ENCODE measurements at places on chromosomes 5 and 9. TPM values are rescaled to one million over a fixed set of nuclear protein-coding genes. Genes with fewer than 3 reads are reported as not detected.

XPA gene
- total RNA-seq = 14.8 TPM

DNA sequence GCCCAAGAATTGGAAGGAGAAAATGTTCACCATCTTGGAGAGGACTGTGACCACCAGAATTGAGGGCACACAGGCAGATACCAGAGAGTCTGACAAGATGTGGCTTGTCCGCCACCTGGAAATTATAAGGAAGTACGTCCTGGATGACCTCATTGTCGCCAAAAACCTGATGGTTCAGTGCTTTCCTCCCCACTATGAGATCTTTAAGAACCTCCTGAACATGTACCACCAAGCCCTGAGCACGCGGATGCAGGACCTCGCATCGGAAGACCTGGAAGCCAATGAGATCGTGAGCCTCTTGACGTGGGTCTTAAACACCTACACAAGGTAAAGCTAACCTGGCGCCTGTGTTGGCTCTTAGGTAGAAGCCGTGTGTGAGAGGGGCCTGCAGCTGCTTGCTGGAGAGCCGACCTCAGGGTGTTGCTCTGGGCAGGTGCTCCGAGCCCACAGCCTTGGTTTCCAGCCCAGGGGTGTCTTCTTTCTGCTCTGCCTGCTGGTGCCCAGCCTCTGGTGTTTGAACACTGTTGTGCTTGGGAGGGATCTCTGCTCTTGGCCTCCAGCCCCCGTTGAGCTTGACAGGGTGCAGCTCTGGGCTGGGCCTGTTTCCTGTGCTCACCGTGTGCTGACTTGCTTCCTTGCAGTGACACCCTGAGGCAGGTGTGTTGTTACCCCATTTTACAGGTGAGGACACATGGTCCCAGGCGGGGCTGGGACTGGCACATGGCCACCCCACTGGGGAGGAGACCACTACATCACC, 10.9 kb downstream of the EXOC3 start:
- peaks cover 4% of the 10 kb centered on the region for H3K36me3 ChIP-seq
- no peaks in the 10 kb centered on the region for H3K4me1 ChIP-seq
- no peak overlapping the region for H3K27ac ChIP-seq
- H3K27me3 ChIP-seq = no peaks in the 10 kb centered on the region
- H3K4me3 ChIP-seq = no peak overlapping the region

PCDHA6 gene
- total RNA-seq = not detected

GRCh38 chr5:16983022-16983639, 47.0 kb upstream of the MYO10 start:
- no peaks in the 10 kb centered on the region for H3K4me1 ChIP-seq
- no peaks in the 10 kb centered on the region for H3K27me3 ChIP-seq
- no peak for DNase-seq

STPG3 gene
- not detected for total RNA-seq

SLC46A2 gene
- not detected for total RNA-seq

DNA sequence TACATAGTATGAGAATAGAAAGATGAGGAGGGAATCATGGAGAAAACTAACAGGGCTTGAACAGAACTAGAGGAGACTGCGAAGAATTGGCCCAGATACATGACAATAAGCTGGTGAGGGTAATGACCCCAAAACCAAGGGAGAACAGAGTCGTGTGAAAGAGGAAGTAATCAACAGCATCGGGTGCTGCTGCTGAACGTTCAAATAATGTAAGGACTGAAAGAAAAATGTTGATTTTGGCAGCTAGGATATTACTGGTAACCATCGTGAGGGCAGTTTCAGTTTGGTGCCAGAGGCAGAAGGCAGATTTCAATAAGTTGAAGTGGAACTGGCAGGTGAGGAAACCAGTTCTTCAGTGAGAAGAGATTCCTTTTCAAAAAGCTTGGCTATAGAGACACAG, 66.8 kb upstream of the SMC2 start:
- DNase-seq = no peak
- no peaks in the 10 kb centered on the region for H3K27me3 ChIP-seq
- no peak overlapping the region for H3K27ac ChIP-seq
- H3K4me3 ChIP-seq = no peak overlapping the region

PCAT7 gene
- total RNA-seq = not detected

DNA sequence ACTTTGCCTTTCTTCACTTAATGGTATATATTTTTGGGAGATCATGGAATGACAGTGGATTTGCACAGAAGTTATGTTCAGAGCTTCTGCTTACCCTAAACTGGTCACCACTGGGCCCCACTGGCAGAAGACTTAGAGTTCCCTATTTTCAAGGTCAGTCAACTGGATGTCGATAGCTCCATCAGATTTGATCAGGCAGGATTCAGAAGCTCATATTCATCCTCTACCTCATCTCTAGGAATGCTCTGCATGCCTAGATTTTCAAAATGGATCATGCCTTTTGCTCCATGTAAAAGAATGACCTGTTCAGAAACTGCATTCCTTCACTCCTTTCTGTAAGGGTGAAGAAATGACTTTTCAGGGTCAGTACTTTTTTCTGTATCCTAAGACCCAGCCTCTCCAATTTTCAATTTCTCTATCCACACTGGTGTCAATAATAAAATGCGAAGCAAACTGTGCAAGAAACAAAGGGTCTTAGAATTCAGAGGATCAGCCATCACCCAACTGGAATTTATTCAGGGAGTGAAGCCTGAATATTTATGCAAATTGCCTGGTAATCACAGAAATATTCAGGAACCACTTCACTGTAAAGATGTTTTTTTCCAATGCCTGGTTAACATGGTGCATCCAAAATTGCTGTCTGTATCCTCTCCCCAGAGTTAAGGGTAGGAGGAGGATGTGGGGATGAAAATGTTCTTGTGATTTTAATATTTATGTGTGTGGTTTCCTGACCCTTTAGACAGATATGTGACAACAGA, 125.4 kb downstream of the DOCK2 start:
- H3K27me3 ChIP-seq = no peaks in the 10 kb centered on the region
- H3K36me3 ChIP-seq = no peaks in the 10 kb centered on the region
- no peak overlapping the region for H3K27ac ChIP-seq
- DNase-seq = no peak

FOXD4L3 gene
- total RNA-seq = not detected

CAVIN4 gene
- total RNA-seq = 14.5 TPM

DNA sequence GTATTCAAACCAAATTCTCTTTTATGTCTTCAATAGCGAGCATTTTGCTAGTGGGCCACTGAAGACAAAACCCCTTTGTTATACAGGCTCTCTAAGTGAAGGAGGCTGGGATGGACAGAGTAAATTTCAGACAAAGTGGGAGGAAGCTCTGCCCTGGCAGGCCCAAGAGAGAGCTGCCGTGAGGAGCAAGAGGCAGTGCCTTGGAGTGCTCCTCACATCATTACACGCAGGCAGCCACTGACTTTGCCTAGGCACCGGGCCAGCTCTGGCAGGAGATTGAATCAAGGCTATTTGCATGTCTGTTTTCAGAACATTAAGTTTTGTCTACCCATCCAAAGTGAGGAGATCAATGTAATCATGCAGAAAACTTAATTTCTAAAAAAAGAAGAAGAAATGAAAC, 167.7 kb downstream of the CCDC192 start:
- no peaks in the 10 kb centered on the region for H3K36me3 ChIP-seq
- peak overlapping the region; percentile 39 for H3K27ac ChIP-seq
- peaks cover 30% of the 10 kb centered on the region for H3K4me1 ChIP-seq
- H3K27me3 ChIP-seq = no peaks in the 10 kb centered on the region
- peak; percentile 23 for DNase-seq

DNA sequence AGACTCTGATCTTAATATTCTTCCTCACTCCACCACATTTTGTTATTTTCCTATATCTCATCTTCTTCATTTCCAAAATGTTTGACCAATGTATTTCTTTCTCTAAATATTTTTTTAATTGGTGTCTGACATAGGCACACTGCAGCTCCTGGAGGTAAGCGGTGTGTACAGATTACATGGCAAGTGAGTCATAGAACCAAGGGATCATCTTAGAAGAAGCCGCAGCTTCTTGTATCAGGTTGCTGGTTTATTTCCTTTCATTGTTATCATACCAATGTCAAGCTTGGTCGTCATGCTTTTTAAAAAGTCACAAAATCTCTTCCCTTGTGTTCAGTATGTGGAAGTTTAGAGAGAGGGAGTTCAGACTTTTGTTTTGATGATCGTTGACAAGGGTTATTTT, 526.1 kb upstream of the CDH18 start:
- no peaks in the 10 kb centered on the region for H3K4me1 ChIP-seq
- H3K27me3 ChIP-seq = no peaks in the 10 kb centered on the region
- no peak overlapping the region for H3K4me3 ChIP-seq
- H3K36me3 ChIP-seq = no peaks in the 10 kb centered on the region

PCA3 gene
- total RNA-seq = not detected

GRCh38 chr5:144644317-144644716, 473.6 kb downstream of the KCTD16 start:
- no peaks in the 10 kb centered on the region for H3K36me3 ChIP-seq
- no peaks in the 10 kb centered on the region for H3K4me1 ChIP-seq
- no peak for DNase-seq
- no peaks in the 10 kb centered on the region for H3K27me3 ChIP-seq
- H3K4me3 ChIP-seq = no peak overlapping the region

- no peaks in the 10 kb centered on the region for H3K4me1 ChIP-seq
- H3K27ac ChIP-seq = no peak overlapping the region
- no peaks in the 10 kb centered on the region for H3K27me3 ChIP-seq
- no peak overlapping the region for H3K4me3 ChIP-seq
Measured at GRCh38 chr5:170517411-170517810, 13.6 kb downstream of the KCNIP1 start.

GRCh38 chr5:135473956-135474670, 22.0 kb upstream of the TIFAB start:
- H3K4me1 ChIP-seq = no peaks in the 10 kb centered on the region
- peaks cover 7% of the 10 kb centered on the region for H3K27me3 ChIP-seq
- H3K27ac ChIP-seq = no peak overlapping the region
- H3K36me3 ChIP-seq = no peaks in the 10 kb centered on the region
- H3K4me3 ChIP-seq = no peak overlapping the region
- DNase-seq = no peak

- DNase-seq = no peak
- no peaks in the 10 kb centered on the region for H3K27me3 ChIP-seq
- no peak overlapping the region for H3K4me3 ChIP-seq
- H3K4me1 ChIP-seq = no peaks in the 10 kb centered on the region
Measured at GRCh38 chr9:118882684-118883083, 486.6 kb downstream of the BRINP1 start.

DNA sequence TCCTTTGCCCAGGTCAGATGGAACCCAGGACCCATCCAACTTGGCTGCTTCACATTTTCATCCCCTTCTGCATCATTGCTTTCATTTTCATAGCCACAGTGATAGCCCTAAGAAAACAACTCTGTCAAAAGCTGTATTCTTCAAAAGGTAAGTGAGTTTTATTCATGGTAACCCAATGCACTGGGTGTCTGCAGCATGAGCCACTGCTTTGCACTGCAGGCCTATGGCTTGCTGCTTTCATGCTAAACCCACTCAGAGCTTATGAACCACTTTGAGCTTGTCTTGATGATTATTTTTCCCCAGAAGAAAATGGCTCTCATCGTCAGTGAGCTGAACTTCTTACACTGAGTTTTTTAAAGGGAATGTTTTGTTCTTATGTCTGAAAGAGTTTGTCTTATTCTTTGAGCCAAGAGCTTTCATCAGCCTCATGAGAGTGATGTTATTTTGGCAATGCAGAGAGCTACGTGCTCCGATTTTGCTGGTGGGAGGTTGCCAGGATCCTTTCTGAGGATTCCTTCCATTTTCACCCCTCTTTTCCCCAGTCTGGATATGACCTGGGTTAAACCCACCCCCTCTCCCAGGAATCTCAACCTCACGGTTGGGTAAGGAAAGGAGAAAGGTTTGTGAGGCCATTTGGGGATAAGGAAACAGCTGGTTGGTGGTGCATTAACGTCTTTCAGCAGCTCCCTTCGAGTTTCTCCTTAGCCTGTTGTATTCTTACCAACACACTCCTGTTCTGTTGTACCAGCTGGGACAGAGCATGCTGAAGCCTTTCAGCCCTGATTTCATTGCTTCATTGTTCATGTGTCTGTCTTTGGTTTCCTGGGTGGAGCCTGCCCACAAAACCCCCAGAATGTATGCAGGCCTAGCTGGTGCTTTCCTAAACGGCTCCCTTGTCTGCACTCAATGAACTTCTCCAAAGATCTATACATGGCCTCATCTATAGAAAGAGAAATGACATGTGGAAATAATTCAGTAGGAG, 47.6 kb downstream of the PDCD1LG2 start:
- no peaks in the 10 kb centered on the region for H3K36me3 ChIP-seq
- H3K27ac ChIP-seq = no peak overlapping the region
- H3K27me3 ChIP-seq = no peaks in the 10 kb centered on the region
- H3K4me3 ChIP-seq = no peak overlapping the region
- DNase-seq = no peak

DNA sequence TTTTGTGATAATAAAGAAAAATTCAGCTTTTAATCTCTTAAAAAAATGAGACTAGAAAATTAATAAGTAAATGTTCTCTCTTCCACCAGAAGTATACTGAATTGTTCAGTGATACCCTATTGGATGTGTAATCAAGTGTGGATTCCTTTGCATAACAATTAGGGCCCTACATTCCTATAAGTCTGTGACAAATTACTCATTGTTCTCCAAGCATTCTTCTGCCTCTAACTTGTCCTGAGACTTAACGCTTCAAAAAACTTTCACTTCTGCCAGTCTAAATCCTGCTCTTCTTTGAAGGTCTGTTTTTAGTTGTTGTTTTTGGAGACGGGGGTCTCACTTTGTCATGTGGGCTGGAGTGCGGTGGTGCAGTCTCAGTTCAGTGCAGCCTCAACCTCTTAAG, 9.2 kb upstream of the DDX46 start:
- no peaks in the 10 kb centered on the region for H3K4me1 ChIP-seq
- no peaks in the 10 kb centered on the region for H3K27me3 ChIP-seq

PFN3 gene
- not detected for total RNA-seq

- H3K27me3 ChIP-seq = no peaks in the 10 kb centered on the region
- no peaks in the 10 kb centered on the region for H3K36me3 ChIP-seq
- H3K4me3 ChIP-seq = no peak overlapping the region
- H3K27ac ChIP-seq = no peak overlapping the region
Measured at GRCh38 chr5:107675201-107675600, 4.5 kb upstream of the EFNA5 start.

- H3K36me3 ChIP-seq = no peaks in the 10 kb centered on the region
- no peak overlapping the region for H3K27ac ChIP-seq
- no peak overlapping the region for H3K4me3 ChIP-seq
- no peak for DNase-seq
Measured at GRCh38 chr9:28853477-28853876, 1280.2 kb upstream of the C9orf72 start.

PCDHB13 gene
- 0.62 TPM for total RNA-seq

GRCh38 chr9:91690540-91691249, 259.3 kb downstream of the ROR2 start:
- H3K4me3 ChIP-seq = no peak overlapping the region
- no peaks in the 10 kb centered on the region for H3K4me1 ChIP-seq
- H3K27me3 ChIP-seq = no peaks in the 10 kb centered on the region
- no peaks in the 10 kb centered on the region for H3K36me3 ChIP-seq
- DNase-seq = no peak

ARHGEF39 gene
- not detected for total RNA-seq

DNA sequence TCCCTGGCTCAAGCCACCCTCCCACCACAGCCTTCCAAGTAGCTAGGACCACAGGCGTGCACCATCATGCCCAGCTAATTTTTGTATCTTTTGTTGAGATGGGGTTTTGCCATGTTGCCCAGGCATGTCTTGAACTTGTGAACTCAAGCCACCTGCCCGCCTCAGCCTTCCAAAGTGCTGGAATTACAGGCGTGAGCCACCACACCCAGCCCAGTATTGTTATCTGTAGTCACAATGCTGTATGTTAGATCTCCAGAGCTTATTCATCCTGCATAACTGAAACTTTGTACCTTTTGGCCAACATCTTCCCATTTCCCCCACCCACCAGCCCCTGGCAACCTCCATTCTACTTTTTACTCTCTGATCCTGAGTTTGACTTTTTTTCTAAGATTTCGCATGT, 37.5 kb downstream of the CREBRF start:
- no peaks in the 10 kb centered on the region for H3K27me3 ChIP-seq
- no peak overlapping the region for H3K4me3 ChIP-seq
- no peak for DNase-seq
- peaks cover 30% of the 10 kb centered on the region for H3K4me1 ChIP-seq

ORM2 gene
- total RNA-seq = not detected
